GM12864 (cell line): ENCODE measurements at places on chromosomes 5 and 9.

- no peak for DNase-seq
Observed at GRCh38 chr9:98450496-98450895, 195.0 kb upstream of the TBC1D2 start.

- DNase-seq, result no peak
Observed at GRCh38 chr9:91896513-91897121, 53.4 kb downstream of the ROR2 start.

DNA sequence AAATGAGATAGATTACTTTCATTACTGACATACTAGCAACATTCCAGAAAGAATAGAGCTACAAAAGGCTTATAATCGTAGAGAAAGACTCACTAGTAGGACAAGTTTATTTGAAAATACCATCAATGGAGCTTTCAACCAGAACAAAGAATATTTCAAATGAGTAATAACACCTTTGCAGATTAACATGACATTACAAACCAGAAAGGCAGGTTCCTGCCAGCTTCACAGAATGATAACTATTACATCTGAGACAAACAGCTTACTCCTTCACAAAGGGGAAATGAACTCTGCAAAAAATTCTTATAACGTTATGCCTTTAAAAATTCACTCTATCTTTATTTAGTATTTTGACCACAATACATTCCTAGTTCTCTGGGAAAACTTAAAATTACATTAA lies 103.1 kb downstream of the EPB41L4A start:
- DNase-seq, result no peak

DNA sequence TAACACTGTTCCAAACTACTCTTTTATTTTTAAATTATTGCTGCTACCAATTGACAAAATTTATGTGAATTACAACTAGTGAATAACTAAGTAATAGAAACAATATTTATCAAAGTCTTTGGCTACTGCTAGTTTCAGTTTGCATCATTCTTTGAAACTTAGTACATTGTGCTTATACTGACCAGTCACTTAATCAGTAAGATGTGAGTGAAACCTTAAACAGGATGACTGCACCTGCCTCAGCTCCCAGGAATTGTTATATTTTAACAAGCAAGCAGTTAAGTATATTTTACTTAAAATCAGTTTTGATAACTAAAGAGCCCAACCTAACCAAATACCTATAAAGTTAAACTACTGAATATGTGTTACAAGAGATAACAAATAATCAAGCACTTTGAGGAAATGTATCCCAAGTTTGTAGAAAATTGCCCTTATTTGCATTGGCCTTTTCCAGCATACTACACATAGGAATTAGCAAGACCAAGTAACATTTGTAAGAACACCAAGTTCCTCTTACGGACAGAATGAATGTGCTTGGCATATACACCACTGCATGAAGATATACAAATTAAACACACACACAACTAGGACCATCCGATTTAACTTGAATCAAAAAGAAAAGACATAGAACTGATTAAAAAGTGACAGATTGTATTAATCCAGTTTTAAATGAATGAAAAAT lies 545.5 kb upstream of the DAB2 start:
- no peak for DNase-seq

DNA sequence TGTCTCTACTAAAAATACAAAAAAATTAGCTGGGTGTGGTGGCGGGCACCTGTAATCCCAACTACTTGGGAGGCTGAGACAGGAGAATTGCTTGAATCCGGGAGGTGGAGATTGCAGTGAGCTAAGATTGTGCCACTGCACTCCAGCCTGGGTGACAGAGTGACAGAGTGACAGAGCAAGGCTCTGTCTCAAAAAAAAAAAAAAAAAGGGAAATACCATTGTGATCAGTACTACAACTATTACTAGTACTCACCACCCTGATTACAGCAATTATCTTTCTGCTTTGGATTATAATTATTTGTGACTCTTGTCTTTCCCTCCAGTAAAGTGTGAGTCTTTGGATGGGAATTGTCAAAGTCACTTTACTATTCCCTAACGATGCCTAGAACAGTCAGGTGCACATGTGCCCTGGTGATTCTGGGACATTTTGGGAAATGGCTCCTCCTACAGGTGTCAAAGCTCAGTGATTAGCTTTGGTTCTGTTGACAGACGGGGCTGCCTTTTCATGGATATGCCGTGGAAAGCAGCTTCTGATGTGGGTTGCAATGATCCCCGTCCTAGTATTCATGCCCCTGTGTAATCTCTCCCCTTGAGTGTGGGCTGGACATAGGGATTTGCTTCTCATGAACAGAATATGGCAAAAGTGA lies 31.8 kb upstream of the FRRS1L start:
- no peak for DNase-seq

- no peak for DNase-seq
Observed at GRCh38 chr9:69865986-69866385, 45.4 kb downstream of the CFAP95 start.

DNA sequence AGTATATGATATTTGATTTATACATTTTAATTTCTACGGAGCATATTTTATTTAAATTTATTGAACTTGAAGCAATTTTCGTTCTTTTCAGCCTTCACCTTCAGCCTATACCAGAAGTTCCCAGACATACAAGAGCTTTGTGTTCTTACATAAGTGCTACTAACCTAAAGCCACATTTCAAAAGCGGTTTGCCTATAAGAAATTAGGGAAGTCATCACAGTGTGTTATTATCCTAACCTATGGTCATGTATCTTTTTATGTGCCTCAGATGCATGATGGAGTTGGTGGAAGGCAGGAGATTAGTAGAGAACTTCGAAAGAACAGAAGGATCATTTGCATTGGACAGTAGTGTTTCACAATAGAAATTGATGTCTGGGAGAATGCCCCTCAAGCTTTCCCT lies 3.1 kb downstream of the KIF2A start:
- no peak for DNase-seq

DNA sequence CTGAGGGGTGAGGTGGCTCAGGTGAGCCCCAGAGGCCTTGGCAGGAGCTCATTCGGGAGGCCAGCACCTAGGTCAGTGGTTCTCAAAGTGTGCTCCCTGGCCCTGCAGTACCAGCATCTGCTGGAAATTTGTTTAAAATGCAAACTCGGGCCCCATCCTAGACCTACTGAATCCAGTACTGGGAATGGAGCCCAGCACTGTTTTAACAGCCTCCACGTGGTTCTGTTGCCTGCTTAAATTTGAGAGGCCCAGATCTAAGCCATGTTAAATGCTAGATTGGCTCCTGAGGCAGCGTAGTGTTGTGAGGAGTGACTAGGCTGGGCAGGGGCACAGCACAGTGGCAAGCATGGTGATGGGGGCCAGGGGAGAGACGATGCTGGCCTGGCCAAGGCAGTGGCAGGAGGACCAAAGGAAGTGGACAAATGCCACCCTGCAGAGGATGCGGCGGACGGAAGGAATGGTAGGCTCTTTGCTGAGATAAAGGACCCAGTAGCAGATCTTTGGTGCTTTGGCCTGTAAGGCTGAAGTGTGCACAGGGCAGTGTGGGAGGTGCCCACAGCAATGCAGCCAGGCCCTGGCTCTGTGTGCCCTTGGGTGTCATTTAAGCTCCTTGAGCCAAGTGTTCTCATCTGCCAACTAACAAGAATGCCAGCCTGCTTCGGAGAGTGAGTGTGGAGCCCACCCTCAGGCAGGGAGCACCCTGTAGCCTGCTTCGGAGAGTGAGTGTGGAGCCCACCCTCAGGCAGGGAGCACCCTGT lies 4.2 kb downstream of the PRR7 start:
- DNase-seq, result no peak

GRCh38 chr9:70880535-70880934 lies 240.9 kb downstream of the TRPM3 start:
- DNase-seq, result no peak

GRCh38 chr9:125243792-125244260 lies 2.7 kb upstream of the HSPA5 start:
- DNase-seq, result no peak

DNA sequence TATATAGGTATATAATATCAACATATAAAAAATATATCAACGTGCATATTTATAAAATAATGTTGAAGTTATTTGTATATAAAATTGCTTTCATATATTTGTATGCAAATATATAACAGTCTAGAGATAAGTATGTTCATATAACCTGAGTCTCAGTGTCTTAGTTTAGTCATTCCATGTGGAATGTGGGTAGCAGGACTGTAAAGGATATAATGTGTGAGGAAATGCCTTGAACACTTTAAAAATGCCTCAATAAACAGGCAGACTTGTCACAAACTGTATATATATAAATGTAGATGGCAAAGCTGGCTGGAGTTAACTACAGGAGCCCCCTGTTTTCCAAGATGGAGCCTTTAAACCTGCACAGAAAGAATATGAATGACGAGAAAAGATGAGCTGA lies 48.4 kb downstream of the CCDC125 start:
- DNase-seq, result no peak

- no peak for DNase-seq
Observed at GRCh38 chr5:176570044-176570443, 20.9 kb downstream of the CDHR2 start.

GRCh38 chr9:747567-747966 lies 93.9 kb upstream of the DMRT1 start:
- DNase-seq, result no peak

DNA sequence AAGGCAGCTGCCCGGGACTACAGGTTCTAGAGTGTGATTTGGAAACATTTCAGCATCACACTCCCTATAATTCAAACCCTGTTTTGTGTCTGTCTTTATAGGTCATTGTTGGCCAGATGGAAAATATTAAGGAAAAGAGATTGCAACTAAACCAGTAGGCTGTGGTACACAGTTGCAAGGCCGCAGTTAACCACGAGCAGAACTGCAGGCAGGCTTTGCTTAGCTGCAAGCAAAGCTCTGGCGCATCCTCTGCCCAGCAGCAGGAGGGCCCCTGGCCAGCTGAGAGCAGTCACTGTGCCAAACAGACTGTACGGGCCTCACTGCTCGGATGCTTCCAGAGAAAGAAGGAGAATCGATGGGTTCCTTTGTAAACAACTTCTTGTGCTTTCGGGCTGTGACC lies 204.5 kb downstream of the DENND1A start:
- no peak for DNase-seq

- no peak for DNase-seq
Observed at GRCh38 chr9:77305622-77306400, 128.5 kb downstream of the VPS13A start.

DNA sequence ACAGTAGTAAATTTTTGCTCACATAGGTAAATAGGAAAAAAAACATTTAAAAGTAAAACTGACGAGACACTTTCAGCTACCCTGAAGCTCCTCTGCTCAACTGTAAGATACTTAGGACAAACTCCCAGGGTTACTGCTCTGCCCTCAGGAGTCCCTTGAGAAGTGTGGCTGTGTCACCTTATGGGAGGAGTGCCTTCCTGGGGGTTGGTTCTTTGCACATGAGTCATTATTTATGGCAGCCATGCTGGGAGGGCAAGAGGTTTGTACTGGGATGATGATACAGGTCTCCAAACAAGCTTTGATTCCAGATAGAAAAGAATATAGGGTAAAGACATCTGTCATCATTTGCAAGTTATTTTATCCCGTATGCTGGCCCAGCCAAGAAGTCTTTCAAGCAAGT lies 45.9 kb downstream of the TTC1 start:
- no peak for DNase-seq

- DNase-seq, result no peak
Observed at GRCh38 chr5:163245584-163245983, 191.8 kb upstream of the CCNG1 start.

DNA sequence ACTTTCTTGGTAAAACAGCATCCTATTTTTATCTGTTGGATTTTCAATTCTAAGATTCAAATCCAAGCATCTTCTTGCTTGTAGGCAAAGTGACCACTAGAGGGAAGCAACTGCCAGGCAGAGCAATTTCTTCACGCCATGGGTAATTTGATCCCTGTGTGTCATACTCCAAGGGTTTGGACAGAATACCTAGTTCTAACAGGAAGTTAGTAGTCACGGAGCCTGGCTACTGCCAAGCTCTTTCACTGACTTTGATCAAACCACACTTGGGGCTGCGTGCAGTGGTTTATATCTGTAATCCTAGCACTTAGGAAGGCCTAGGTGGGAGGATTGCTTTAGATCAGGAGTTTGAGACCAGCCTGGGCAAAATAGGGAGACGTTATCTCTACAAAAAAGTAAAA lies 473.6 kb upstream of the TNC start:
- peak; percentile 7 for DNase-seq

DNA sequence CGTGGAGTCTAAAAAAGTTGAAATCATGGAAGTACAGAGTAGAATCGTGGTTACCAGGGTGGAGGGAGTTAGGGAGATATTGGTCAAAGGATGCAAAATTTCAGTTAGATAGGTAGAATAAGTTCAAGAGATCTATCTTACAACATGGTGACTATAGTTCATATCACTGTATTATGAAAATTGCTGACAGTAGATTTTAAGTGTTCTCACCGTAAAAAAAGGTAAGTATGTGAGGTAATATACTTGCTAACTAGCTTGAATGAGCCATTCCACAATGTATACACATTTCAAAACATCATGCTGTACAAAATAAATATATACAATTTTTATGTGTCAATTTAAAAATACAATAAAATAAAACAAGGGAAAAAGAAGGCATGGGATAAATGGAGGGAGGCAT lies 392.1 kb downstream of the CAAP1 start:
- no peak for DNase-seq

GRCh38 chr5:60490597-60491166 lies 209.3 kb downstream of the DEPDC1B start:
- DNase-seq, result no peak

DNA sequence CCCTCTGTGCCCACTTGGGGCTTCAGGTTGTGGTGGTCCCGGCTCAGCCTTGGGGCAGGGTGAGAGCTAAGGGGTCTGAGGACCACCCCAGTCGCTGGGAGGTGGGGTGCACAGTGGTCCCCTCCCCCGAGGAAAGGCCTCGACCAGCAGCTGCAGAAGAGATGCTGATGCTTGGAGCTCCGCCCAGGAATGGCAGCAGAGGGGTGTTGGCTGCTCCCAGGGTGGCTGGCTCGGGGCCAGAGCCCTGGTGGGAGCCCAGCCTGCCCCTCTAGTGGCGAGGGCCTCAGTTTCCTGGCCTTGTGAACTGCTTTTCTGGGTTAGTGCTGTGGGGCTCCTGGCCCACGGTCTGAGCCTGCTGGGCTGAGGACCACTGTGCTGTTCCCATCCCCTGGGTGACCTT lies 1.2 kb downstream of the DIPK1B start:
- DNase-seq, result no peak

DNA sequence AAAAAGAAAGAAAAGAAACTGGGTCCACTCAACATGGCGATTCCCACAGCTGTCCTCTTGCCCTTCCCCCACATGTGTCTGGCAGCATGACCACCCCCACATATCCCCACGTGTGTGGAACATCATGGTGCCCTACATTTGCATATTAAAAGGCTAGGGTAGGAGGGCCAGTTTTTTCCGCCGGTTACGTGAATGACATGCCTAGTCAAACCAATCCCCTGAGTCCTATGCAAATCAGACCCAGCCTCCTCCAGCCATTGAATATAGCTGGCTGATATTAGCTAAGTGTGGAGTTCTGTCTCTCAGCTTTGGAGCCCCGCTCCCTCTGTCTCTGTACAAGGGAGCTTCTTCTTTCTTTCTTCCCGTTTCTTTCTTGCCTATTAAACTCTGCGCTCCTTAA lies 33.0 kb upstream of the CCDC112 start:
- peak; percentile 21 for DNase-seq

GRCh38 chr5:16654647-16655334 lies 38.0 kb upstream of the RETREG1 start:
- DNase-seq, result no peak
